ENCODE measurements at places on chromosomes 16 and 17. TPM values are rescaled to one million over a fixed set of nuclear protein-coding genes. Genes with fewer than 3 reads are reported as not detected.

Gene C16orf92
- total RNA-seq, result not detected

Gene MSLN
- not detected for total RNA-seq

Gene C1QTNF8
- not detected for total RNA-seq

Gene ARMC5
- 13.7 TPM for total RNA-seq

GRCh38 chr17:10624969-10625368, 32.1 kb downstream of the MYH3 start:
- H3K4me1 ChIP-seq, result no peaks in the 10 kb centered on the region
- no peak for DNase-seq
- H3K4me3 ChIP-seq, result no peak overlapping the region
- H3K27me3 ChIP-seq, result no peaks in the 10 kb centered on the region
- H3K36me3 ChIP-seq, result peaks cover 14% of the 10 kb centered on the region
- H3K27ac ChIP-seq, result no peak overlapping the region

DNA sequence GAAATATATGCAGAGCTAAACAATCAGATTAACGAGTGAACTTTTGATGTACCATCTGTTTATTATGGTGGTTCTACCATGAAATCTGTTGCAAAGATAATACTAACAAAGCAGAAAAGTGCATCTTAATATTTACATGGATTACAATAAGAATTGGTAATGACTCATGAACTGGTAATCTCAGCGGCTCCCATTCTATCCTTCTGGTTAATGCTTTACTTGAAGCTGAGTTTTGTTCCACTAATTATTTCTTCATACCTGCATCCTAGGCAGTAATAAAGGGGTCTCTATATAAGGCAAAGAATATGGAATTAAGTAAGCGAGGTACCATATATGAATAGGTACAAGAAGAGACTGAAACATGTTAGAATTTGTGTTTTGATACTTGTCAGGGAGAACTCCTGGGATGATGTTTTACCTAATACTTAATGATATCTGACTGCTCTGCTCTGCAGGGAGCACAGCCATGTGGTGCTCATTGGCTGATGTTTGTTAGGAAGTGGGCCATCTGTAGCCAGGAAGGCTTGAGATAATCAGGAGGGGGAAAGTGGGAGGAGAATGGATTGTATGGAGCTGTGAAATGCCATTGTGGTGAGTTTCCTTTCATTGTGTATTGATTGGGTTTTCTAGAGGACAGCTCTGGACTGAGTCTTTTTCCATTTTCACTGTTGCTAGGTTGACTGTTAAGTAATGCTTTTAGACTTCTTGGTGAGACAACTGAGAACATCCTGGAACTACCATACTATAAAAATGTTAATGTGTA, 52.6 kb downstream of the MAP2K6 start:
- no peak overlapping the region for H3K27ac ChIP-seq
- H3K4me1 ChIP-seq, result peaks cover 5% of the 10 kb centered on the region
- H3K36me3 ChIP-seq, result peaks cover 16% of the 10 kb centered on the region
- no peaks in the 10 kb centered on the region for H3K27me3 ChIP-seq

GRCh38 chr16:85670840-85671239, 17.9 kb downstream of the GINS2 start:
- H3K4me1 ChIP-seq, result peaks cover 8% of the 10 kb centered on the region
- H3K27ac ChIP-seq, result peak overlapping the region; percentile 67
- no peak overlapping the region for H3K4me3 ChIP-seq

Gene CES1
- not detected for total RNA-seq

DNA sequence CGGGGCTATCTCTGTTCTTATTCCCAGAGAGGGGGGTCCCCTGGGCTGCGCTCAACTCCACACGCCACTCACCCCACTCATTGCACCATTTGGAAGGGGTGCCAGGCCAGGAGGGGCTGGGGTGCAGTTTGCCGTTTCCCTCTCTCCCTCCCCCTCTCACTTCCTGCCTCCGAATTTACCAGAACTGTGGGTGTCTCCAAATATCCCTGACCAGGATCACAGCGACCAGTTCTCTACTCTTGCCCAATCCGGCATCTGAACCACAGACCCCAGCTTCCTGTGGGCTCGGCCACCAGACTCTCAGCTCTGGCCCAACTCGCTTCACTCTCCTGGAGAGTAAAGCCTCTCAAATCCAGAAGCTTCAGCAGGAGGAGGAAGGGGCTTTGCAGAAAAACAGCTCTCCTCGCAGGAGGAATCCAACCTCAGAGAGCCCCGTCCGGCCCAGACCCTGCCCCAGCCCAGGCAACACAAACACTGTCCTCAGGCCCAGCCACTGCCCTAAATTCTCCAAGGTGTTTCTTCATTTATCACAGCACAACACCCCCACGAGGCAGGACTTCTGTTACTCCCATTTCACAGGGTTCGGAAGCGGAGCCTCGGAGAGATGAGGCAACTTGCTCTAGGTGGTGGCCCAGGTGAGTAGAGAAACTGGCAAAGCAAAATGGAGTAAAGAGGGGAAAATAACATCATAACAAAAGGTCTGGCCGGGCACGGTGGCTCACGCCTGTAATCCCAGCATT, 423 bp upstream of the ASGR2 start:
- H3K4me3 ChIP-seq, result no peak overlapping the region
- no peak overlapping the region for H3K27ac ChIP-seq
- DNase-seq, result no peak
- peaks cover 7% of the 10 kb centered on the region for H3K27me3 ChIP-seq
- H3K4me1 ChIP-seq, result no peaks in the 10 kb centered on the region

GRCh38 chr17:55068862-55069811, 100.6 kb downstream of the STXBP4 start:
- H3K36me3 ChIP-seq, result no peaks in the 10 kb centered on the region
- no peak overlapping the region for H3K27ac ChIP-seq
- no peaks in the 10 kb centered on the region for H3K27me3 ChIP-seq
- no peak for DNase-seq

Data from activated naive CD8-positive, alpha-beta T cell treated with anti-CD3 and anti-CD28 coated beads for 36 hours (primary cell).